Activated naive CD4-positive, alpha-beta T cell treated with Interleukin-2 at 50 U/mL for 16 hours (primary cell): ENCODE measurements at places on chromosomes 5 and 9.

DNA sequence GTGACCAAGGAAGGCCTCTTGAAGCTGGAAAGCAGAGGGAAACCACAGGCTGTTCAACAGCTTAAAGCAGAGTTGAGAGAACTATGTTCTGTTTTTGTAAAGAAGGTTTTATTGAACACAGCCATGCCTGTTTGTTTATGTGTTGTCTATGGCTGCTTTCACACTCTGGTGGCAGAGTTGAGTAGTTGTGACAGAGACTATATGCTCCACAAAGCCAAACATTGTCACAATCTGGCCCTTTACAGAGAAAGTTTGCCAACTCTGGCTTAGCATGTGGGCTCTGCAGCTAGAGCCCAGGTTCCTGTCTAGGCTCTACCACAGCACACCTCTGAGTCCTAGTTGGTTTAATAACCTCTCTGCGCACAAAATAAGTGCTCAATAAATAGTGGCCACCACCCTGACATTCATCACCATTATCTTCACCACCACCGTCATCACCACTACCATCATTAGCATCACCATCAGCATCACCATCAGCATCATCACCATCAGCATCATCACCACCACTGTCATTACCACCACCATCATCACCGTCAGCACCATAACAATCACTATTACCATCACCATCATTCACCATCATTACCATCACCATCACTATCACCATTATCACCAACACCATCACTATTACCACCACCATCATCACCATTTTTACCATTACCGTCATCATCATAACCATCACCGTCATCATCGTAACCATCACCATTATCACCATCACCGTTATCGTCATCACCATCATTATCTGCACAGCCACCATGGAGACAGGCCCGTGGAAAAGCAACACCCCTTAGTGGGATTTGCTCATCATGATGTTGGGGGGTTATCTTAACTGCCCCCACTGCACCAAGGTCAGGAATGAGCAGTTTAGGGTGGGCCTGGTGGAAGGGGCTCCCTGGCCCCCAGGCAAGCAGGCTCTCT, 18.3 kb downstream of the AKNA start:
- no peak for DNase-seq

DNA sequence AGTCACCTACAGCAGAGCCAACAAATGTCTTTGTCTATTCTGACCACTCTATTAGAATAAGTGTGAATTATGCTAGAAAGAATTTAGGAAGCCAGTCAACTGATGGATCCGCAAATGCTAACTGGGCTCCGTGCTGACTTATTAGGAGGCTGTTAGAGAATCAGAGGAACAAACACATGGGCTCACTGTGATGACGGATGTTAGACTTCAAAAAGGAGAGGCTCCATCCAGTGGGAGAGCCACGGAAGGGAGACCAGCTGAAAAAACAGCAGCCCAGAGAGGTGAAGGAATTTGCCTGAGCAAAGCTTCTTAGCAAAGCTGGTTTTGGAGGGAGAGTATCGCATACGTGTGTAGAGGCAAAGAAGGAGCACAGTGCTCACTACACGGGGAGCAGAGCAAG, 5.8 kb upstream of the TGFBI start:
- no peak for DNase-seq

DNA sequence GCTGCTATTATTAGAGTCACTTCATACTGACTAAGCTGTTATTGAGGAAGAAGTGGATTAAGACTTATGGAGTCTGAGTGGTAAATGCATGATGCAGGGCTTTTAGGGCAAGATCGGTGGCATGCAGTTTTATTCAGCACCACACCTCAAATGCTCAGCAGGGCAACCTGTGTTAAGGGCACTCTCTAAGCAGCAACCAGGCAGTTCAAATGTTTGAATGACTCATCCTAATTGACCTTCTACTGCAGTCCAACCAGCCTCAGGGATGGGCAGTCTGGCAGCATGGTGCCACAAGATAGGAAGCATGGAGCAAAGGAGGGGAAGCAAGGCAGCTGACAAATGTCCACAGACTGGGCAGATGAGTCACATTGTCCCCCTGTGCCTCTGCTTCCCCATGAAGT, 80.2 kb upstream of the MIER3 start:
- DNase-seq, result no peak

DNA sequence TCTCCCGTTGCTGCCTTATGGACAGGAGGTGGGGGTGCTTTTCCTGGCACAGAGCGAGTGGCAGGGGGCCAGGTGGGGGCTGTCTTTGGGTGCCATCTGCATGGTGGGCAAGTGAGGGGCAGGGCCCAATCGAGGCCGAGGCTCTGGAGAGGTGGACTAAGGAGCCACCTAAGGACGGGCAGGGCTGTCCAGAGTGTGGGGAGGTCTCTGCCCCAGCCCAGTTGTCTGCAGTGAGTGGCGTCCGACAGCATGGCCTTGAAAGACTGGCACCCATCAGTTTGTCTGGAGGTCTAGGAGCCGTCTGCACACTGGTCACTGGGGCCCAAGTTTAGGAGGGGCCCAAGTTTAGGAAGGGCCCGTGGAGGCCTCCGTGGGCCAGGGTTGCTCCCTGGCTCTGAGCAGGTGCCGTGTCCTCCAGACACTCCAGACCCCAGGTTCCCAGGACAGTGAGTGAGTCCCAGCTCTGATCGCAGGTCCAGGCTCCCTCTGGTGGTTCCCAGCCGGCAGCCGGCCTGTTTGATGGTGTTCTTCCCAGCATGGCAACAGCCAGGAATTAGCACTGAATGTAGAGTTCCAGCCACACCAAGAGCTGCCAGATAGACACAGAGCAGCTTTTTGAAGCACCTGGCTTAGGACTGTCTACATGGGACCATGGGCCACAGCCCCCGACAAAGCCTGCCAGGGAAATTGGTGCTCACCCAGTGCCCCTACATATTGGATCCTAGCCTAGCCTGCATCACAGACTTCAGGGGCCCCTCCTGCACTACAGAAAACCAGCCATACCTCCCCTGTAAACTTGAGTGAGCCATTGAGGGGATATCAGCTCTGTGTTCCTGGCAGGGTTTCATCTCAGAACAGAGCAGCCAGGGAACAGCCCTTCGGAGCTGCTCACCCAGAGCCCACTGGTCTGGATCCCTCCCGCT, 120.9 kb downstream of the WNK2 start:
- DNase-seq, result no peak
